NCI-H187 treated with DMSO at 0.1 percent for 48 hours (cell line): ENCODE measurements at places on chromosomes 13 and 19.

DNA sequence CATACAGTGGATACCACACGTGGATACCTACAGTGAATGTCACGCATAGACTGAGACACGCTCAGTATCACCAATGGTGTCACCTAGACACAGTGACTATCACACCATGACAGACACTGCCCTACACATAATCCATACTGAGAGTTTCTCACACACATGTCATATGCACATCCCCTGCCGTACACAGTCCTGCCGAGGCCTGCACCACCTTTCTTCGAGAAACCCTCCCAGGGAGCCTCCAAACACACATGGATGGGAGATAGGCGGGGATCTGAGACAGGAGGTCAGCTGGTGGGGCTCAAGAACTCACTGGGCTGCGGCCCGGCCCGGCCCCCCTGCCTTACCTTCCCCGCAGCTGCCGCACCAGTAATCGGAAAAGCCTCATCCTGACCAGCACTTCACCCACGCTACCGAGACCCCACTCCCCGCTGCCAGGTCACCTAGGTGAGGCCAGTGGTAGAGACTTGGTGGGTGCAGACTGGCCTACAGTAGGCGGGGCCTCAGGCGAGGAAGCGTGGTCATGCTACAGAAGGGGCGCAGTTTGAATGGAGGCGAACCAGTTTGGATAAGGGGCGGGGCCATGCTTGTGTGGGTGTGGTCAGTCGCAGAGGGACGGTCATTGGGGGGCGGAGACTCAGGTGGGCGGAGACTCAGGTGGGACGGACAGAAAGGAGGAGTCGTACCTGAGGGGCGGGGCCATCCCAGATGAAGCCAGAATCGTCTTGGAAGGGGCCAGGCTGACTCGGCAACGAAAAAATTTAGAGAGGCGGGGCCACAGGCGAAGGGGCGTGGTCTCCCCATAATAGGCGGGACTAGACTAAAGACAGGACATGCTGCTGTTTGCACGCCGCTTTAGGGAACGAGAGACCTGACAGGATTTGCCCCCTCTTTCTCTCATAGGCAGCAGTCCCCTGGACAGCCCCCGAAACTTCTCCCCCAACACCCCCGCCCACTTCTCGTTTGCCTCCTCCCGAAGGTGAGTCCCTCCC is 2.1 kb downstream of the MAST1 start:
- DNase-seq: peak; percentile 52

DNA sequence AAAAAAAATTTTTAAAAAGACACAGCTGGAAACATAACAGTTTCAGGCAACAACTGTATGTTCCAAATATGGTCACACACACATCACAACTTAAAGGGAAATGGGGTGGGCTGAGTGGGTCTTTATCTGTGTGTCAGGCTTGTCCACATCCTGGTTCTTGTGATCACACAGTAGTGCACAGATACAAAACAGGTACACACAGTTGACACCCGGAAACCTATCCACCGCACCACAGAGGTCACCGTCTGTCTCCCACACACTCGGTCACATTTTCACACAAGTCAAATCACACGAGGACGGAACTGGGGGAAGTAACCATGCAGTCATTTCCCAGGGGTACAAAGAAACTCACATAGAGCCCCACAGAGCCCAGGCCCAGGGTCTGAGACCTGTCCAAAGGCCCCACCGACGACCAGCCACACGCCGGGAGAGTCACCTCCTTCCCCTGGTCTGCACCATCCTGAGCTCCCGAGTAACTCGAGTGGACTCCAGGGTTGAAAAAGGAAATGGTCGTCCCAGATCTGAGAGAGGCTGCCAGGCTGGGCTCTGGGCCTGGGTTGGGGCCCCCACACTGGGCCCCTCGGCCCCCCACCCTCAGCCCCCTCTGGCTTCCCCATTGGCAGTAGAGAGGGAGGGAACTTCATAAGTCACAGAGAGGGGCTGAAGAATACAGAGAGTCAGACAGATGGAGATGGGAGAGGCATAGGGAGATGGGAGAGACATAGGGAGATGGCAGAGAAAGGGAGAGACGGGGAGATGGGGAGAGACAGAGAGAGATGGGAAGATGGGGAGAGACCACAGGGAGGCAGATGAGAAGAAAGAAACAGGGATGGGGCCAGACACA is 1.3 kb upstream of the PPAN start:
- DNase-seq: no peak

DNA sequence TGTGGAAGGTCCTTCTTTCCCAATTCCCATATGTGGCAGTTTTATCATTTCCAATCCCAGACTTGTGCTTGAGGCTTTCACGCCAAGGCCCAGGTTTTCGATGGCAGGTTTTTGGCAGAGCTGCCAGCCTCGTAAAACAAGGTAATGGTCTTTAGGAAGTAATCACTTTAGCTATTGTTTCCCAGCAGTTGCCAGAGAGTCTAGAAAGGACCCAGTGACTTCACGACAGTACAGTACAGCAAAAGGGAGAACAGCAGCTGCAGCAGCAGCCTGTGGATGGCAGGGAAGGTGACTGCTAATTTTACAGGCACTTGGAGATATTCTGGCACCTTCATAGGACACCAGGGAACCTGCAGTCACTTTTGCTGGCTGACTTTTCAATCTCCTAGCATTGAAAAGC is 291.6 kb upstream of the MAB21L1 start:
- no peak for DNase-seq

GRCh38 chr13:40790154-40790616 is 774 bp downstream of the SLC25A15 start:
- no peak for DNase-seq

DNA sequence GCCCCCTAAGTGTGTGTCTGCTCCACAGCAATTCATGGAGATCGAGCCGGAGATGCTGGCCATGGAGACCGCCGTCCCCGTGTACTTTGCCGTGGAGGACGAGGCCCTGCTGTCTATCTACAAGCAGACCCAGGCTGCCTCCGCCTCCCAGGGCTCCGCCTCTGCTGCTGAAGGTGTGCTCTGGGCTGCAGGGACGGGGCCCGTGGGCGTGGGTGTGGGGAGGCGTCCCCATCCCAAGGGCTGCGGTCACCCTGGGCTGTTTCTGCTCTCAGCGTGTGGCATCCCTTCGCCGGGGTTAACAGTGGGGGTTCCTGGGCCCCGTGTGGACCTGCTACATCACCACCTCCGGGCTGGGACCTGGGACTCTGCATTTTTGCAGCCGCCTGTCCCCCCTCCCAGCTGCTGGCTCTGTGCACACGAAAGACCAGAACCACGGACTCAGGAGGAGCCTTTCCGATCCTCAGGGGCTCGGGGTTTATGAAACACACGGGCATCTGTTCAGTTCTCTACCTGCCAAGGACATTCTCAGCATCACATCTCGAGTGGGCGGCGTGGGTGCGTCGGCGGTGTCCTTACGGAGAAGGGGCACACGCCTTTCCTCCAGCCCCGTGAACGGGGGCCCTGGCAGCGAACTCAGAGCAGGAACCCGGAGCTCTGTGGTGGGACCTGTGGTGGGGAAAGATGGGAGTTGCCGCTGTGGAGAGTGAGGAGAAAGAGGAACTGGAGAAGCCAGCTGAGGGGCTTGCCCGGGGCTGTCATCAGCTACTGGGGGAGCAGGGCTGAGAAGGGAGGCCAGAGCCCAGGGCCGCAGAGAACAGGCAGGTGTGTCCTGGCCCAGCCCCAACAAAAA is 7.8 kb downstream of the NCLN start:
- DNase-seq: no peak

DNA sequence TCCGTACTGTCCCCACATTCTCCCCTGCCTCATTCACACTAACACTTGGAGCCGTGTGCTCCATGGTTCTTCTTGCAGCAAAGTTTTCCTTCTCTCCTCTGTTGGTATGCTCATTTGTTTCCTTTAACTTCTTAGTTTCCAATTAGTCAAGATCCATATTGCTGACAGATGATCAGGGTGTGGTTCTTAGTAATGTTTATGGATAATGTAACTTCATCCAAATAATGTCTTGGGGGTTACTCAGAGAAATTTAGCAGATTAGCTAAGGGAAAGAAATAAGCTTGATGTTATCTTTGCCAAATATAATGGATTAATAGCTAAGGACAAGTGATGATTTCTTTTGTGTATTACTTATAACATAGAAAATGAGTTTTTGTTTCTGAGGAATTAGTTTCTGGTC is 174.4 kb downstream of the NUFIP1 start:
- DNase-seq: no peak

DNA sequence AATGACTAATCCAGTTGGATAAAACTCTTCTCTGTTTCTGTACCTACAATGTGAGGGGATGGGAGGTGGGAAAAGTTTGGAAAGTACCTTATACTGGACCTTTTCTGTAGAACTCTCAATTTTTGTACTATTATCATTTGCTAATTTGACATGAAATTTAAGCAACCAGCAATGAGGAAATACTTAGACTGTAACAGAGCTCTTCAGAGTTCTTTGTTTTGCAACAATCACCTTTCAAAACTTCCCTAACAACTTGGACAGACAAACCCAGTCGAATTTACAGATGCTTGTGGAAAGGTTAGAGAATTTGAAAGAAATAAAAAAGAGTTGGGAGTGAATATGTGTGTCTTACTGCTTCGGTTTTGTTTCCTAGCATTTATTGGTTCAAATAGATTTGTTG is 16.8 kb downstream of the KBTBD7 start:
- no peak for DNase-seq

- DNase-seq: no peak
These were observed 32.0 kb upstream of the EPHX3 start for GRCh38 chr19:15264061-15264932.

GRCh38 chr19:51136851-51137551 is 5.1 kb upstream of the SIGLEC7 start:
- no peak for DNase-seq

GRCh38 chr19:52936151-52936953 is 13.1 kb upstream of the ZNF888 start:
- DNase-seq: no peak

- no peak for DNase-seq
These were observed 665 bp downstream of the ZNF347 start for GRCh38 chr19:53158119-53158656.

DNA sequence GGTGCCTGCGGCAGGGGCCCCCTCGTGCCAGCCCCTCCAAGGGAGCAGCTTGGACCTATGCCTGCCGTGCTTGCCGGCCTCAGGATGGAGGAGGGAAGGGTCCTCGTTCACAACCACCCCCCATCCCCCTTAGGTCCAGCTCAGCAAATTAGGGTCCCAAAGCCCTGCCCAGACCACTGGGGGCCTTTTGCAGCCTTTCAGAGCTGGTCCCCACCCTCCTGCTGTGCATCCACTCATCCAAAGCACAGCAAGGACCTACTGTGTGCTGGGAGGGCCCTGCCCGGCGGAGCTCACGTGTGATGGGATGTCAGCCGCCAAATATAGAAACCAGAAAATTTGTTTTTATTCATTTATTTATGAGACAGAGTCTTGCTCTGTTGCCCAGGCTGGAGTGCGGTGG is 16.5 kb upstream of the SLC7A10 start:
- no peak for DNase-seq

- no peak for DNase-seq
These were observed 7.1 kb downstream of the PCDH9 start for GRCh38 chr13:67223024-67223423.

DNA sequence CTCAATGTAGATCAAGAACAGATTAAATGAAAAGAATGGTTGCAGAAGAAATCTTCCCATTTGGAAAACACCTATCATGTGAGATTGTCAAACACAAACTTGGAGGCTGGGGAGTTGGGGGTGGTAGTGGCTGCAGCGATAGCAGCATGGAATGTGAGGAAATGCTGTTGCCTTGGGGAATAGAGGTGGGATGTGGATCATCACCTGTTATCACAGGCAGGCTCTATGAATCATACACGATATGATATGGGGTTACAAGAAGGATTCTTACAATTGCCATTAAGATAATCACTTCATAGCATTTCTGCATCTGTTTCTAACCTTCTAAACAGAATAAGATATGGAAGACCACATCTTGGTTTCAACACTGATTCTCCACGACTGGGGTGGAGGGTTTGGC is 88.7 kb downstream of the RNASEH2B start:
- no peak for DNase-seq

- no peak for DNase-seq
These were observed 1071.2 kb downstream of the EFNB2 start for GRCh38 chr13:105464249-105464648.

DNA sequence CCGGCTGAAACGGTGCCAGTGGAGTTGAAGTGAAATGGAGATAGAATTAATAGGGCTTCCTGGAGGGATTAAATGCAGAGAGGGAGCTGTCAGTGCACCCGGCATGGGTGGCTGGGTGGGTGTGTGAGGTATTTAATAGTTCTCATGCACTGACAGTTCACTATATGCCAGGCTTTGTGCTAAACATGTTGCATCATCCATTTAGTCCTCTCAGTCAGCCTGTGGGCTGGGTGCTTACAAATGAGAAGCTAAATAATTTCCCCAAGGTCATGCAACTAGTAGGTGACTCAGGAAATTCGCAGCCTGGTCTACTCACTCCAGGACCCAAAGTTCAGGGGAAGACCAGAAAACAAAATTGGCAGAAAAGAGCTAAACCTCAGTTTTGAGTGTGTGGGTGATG is 63.5 kb upstream of the SPATA13 start:
- DNase-seq: no peak

GRCh38 chr13:46343279-46343994 is 43.6 kb downstream of the RUBCNL start:
- no peak for DNase-seq

DNA sequence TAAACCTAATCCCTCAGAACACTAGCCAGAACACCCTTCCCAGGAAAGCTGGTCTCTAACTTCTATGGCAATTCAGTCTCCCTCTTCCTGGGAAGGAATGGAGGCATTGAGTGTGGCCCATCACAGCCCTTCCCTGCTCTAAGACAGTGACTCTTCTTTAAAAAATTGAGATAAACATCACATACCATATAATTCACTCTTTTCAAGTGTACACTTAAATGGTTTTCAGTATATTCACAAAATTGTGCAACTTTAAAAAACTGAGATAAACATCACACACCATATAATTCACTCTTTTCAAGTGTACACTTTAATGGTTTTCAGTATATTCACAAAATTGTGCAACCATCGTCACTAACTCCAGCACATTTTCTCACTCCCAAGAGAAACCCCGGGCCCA is 116.5 kb downstream of the MIPEP start:
- DNase-seq: no peak

GRCh38 chr19:12293777-12294248 is 870 bp downstream of the ZNF44 start:
- no peak for DNase-seq

GRCh38 chr13:24212674-24213073 is 52.2 kb downstream of the SPATA13 start:
- no peak for DNase-seq

- DNase-seq: no peak
These were observed 28.8 kb upstream of the TUBGCP3 start for GRCh38 chr13:112616586-112617362.

DNA sequence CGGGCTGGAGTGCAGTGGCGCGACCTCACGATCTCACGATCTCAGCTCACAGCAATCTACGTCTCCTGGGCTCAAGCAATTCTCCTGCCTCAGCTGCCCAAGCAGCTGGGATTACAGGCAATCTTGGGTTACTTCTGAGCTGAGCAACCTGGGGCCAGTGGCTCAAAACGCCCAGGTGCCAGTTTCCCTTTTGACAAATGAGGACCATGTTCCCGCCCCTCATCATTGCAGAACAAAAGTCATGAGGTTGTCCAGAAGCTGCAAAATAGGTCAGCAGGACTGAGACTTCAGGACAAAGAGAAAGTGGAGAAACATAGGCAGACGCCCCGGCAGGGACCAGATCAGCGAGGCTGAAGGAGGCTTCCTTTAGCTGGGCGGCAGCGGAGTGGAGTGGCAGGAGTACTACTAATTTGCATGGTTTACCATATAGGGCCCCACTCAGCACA is 3.3 kb upstream of the ADGRE5 start:
- no peak for DNase-seq

- no peak for DNase-seq
These were observed 92.3 kb downstream of the TNFSF13B start for GRCh38 chr13:108361769-108362168.
